Activated naive CD4-positive, alpha-beta T cell (primary cell): ENCODE measurements at places on chromosomes 12 and 14.

DNA sequence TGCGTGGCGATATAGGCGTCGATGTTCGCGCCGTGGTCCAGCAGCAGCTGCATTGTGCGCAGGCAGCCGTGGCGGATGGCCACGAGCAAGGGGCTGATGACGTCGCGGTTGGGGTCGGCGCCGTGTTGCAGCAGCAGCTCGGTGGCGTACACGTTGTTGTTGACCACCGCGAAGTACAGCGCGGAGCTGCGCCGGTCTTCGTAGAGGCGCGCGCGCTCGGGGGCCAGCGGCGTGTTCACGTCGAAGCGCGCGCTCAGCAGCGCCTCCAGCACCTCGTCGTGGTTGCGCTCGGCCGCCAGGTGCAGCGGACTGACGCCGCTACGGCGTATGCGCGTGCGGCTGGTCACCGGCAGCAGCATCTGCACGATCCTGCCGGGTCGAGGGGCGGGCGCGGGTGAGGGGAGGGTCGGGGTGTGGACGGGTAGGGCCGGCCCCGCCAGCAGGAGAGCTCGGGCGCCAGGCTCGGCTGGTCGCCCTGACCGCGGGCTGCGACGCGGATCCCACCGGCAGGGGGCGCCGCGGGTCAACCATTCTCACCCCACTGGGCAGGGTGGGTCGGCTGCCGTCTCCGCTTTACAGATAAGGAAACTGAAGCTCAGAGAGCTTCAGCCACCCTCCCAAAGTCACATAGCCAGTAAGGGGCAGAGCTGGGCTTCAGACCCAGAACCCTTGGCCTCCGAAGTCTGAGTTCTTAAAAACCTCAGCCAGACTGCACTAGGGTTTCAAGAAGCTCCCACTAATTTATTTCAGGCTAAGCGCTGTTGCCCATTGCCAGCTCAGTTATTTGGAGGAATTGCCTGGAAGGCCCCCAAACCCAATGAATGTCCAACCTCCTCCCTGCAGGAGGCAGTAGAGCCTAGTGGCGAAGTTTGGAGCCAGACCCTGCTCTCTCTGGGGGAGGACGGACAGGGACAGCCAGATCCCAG is 12.4 kb downstream of the FAM181A start:
- DNase-seq = peak; percentile 90

GRCh38 chr12:5792343-5792742 is 152.7 kb downstream of the ANO2 start:
- no peak for DNase-seq

DNA sequence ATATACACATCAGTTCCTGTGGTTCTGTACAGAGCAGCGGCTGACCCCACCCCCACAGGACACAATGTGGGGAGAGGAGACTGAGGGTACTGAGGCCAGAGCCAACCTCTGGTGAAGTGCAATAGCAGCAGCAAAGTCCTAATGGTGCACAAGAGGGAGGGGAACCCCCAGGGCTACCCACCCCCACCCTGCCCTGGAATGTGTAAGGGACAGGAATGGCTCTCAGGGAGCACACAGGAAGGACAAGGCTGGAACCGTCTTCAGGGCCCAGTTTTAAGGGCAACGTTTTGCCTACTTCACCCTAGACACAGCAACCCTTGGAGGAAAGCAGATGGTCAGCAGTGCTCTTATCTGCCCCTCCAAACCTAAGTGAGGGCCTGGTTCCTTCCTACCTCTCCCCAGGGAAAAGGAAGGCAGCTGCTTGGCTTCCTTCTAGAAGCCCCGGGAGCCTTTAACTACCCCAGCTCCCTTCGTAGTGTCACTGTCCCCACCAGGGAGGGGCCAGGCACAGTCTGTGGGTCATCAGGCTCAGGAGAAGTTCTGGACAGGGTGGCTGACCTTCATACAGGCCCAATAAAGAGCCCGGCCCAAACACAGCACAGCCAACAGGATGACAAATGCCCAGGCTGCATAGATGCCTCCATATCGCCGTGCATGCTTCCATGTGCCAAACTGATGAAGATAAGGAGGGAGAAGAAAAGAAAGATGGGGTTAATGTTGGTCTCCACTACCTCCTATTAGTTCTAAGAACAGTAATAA is 3.0 kb downstream of the PIP4P1 start:
- DNase-seq = no peak

DNA sequence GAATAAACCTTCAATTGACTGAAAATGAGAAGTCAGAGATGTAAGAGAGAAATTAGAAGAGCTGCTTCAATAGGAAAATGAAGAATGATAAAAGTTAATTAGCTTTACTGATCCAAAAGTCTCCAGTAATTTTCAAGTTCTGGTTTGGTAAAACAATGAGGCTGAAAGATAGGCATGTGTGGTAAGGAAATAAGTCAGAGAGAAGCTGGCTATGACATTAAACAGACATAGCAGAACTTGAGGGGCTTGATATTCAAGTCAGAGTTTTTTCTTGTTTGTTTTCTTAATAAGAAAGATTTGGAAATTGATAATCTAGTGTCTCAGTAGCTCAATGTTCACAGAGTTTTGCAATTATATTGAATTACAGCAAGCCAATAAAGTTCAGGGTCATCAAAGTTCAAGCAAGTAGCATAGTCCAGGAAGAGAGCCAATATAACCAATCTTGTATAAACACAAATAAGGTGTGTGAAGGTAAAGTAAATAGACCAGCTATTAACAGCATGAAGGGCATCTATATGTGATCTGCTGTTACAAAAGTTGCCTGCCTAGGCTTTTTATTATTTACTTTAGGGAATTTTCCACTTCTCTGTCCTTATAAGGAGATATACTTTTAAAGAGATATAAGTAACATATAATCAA is 1111.5 kb downstream of the TRHDE start:
- DNase-seq = no peak

GRCh38 chr14:39628087-39628486 is 195.9 kb upstream of the FBXO33 start:
- DNase-seq = no peak

DNA sequence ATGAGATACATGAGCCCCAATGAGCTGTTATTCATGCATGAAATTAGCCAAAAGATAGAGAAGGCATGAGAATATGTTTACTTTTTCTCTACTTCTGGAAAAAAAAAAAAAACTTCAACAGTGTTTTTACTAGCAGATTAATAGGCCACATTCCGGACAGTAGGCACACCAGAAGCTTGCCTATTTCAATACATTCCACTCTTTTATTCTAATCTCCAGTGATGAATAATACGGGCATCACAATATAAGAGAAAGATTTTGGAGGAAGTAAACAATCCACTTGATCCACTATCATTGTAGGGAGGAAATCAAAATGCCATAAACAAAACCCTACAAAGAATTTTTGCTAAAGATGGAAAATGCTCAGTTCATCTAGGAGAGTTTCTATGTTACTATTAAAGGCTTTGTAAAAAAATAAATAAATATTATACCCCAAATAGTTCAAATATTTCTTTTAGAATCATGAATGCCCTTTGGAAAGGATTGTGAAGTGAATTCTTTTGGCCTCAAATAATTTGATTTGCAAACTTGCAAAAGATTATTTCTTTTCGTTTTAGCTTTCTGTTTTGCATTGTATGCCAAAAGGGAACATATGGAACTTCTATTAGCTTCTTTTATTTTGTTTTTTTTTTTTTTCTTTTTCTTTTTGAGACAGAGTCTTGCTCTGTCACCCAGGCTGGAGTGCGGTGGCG is 232.6 kb downstream of the EPS8 start:
- no peak for DNase-seq

DNA sequence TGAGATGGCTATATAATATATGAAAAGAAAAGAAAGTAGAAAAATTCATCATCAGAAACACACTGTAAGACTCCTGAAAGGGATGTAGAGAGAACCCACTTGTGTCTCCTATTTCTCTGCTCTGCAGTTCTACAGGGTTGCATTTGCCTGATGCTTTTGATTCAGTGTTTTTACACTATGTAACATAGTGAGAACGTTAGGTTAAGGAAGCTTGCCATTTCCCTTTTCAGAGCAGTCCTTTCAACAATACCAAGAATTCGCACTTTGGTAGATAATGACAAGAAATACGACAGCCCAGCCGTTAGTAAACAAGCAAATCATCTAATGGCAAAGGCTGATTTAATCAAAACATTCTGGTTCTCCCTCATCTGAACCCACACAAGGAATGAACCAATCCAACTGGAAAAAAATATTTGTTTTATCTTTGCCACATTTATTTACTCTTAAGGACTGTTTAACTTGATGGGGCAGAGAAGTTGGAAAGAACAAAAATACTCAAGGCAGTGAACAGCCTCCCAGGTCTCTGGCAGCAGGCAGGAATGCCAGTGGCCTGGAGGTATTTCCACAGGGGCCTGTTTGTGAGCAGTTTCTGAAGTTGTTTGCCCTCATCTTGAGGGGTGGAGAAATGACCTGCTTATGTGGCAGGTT is 30.8 kb upstream of the SOCS2 start:
- no peak for DNase-seq

DNA sequence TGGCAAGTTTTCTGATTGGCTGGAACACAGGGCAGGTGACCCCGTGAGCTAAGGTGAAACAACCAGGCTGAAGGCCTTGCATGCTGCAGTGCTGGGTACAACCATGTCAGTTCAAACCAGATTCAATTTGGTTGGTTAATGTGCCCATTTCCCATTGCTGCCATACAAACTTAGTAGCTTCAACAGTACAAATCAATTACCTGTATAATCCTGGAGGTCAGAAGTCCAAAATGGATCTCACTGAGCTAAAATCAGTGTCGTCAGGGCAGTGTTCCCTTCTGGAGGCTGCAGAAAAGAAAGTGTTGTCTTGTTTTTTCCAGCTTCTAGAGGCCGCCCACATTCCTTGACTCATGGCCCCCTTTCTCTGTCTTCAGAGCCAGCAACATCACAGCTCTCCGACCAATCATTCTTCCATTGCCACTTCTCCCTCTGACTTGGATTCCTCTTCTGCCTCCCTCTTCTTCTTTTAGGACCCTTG is 221.7 kb downstream of the ZFP36L1 start:
- no peak for DNase-seq

DNA sequence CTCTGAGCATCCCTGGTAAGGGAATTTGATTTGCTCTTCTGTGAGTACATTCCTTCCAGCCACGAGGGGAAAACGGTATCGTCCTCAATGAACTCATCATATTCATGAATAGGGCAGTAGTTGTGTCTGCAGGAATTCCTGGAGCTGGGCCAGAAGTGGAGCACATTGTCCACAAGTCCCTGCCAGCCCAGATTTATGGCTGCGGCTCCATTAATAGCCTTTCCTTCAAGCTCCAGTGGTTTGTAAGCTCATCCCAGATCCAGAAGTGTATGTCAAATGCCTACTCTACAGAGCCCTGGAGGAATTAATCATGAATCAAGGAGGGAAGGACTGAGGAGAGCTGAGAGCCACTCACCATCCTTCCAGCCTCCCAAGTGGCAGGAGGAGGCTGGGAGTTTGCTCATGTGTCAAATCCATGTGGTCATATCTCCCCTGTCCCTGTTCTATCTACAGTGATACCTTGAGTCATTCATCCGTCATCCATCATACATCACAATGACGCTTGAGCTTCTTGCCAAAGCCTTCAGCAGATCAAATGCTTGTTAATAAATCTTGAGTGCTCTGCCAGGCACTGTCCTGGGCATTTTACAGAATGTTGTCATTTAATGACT is 65.5 kb downstream of the SVOP start:
- DNase-seq = no peak

- DNase-seq = no peak
Observed at GRCh38 chr12:51592034-51592705, 1.1 kb downstream of the SCN8A start.

- no peak for DNase-seq
Observed at GRCh38 chr12:57139796-57140649, 7.4 kb downstream of the LRP1-AS start.

GRCh38 chr12:65508276-65509035 is 230.0 kb downstream of the MSRB3 start:
- DNase-seq = no peak

DNA sequence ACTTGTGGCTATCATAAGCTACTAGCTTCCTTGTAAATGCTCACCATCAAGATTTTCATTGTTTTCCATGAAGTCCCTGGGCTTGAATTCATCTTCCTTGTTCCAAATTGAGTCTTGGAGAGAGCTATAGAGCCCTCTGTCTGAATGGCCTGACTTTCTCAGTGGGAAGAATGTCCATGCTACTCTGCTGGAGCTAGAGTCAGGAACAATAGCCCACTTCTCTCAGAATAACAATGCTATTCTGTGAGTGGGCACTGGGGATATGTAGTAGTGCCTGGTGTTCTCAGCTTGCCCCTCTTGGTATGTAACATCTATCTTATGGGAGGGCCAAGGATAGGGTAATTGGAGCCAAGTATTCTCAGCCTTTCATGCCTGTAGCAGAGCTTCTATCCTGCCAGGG is 127.6 kb upstream of the TRHDE start:
- DNase-seq = no peak

GRCh38 chr12:114932806-114933205 is 248.8 kb upstream of the TBX3 start:
- no peak for DNase-seq

DNA sequence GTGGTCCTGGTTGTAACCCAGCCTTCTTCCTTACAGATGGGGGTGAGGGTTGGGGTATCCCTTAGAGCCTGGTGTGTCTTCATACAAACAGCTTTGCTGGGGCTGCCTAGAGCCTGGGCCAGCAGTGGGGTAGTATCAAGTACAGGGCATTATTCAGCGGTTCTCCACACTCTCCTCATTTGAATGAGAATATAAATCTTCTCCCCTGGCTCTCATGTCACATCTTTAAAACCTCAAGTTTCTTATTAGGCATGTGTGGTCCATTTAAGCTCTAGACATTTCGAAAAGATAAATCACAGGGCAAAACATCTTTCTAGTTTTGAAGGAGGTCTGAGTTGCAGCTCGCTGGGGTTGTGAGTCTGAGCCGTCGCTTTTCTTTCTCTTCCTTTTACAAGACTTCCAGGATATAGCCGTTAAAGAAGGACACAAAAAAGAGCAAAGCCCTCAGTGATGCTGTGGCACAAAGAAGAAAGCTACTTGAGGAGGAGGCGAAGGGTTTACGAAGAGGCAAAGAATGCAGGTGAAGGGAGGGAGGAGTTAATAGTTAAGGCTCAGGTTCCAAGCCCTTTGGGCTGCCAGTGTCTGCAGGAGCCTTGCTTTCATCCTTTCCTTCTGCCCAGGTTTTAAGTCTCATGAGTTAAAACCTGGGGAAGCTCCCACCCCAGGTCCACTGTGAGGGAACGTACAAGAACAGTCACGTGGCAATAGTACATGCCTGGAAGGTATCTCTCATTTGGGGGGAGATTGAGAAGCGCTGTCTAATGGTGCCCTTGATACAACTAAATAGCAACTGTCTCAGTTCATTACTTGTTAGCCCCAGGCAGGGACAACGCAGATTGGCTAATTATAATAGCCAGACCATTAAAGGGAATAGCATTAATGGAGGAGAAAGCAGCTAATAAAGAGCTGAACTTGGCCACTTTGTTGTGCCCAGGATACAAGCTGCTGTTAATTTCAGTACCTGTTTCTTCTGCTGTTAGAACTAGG is 94.2 kb downstream of the ETV6 start:
- DNase-seq = no peak

- no peak for DNase-seq
Observed at GRCh38 chr12:121165316-121165715, 32.6 kb downstream of the P2RX7 start.

- DNase-seq = no peak
Observed at GRCh38 chr12:94133964-94134795, 14.2 kb upstream of the PLXNC1 start.

GRCh38 chr12:132593938-132594358 is 16.4 kb downstream of the LRCOL1 start:
- DNase-seq = no peak

- no peak for DNase-seq
Observed at GRCh38 chr12:2233034-2233433, 180.2 kb downstream of the CACNA1C start.
